Body of pancreas (tissue), 4 donors: ENCODE measurements at places on chromosomes 7 and 10. TPM values are rescaled to one million over a fixed set of nuclear protein-coding genes. Genes with fewer than 3 reads are reported as not detected.

GRCh38 chr7:155228894-155229293 is 68.8 kb upstream of the INSIG1 start:
- DNase-seq, result no peak
- no peaks in the 10 kb centered on the region for H3K27me3 ChIP-seq
- H3K4me1 ChIP-seq, result peaks cover 48% of the 10 kb centered on the region
- no peak overlapping the region for H3K27ac ChIP-seq
- no peaks in the 10 kb centered on the region for H3K36me3 ChIP-seq
- no peak overlapping the region for H3K4me3 ChIP-seq

- H3K36me3 ChIP-seq, result no peaks in the 10 kb centered on the region
- DNase-seq, result no peak
- no peaks in the 10 kb centered on the region for H3K27me3 ChIP-seq
- H3K4me3 ChIP-seq, result no peak overlapping the region
- H3K4me1 ChIP-seq, result peaks cover 55% of the 10 kb centered on the region
Measured at GRCh38 chr7:25967278-25968204, 184.5 kb upstream of the NFE2L3 start.

- DNase-seq, result no peak
- H3K4me3 ChIP-seq, result no peak overlapping the region
- no peak overlapping the region for H3K27ac ChIP-seq
- no peaks in the 10 kb centered on the region for H3K36me3 ChIP-seq
Measured at GRCh38 chr10:129038522-129038921, 428.5 kb upstream of the MGMT start.

SFXN3 gene
- total RNA-seq, result 61.7 TPM

CCDC172 gene
- total RNA-seq, result not detected

GJD4 gene
- total RNA-seq, result not detected
